ENCODE measurements at places on chromosomes 6 and 20. TPM values are rescaled to one million over a fixed set of nuclear protein-coding genes. Genes with fewer than 3 reads are reported as not detected.

GRCh38 chr6:35573495-35574110 lies 60.9 kb upstream of the TULP1 start:
- peak; percentile 4 for DNase-seq

DNA sequence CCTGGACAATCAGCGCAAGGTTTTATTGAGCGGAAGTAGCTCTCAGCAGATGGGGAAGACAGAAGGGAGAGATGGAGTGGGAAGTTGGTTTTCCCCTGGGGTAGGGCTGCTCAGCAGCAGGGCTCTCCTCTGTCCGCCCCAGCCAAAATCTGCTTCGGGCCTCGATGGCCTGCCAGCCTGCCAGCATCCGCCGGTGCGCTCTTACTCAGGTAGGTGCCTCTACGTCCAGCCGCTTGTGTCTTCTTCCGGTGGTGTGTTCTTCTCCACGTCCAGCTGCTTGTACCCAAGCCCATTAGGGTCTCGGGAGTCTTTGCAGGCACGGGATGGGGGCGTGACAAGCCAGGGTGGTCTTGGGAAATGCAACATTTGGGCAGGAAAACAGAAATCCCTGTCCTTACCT lies 1340.0 kb upstream of the MAP3K7 start:
- DNase-seq, result no peak

- DNase-seq, result no peak
Measured at GRCh38 chr6:13838616-13839015, 24.3 kb upstream of the MCUR1 start.

DNA sequence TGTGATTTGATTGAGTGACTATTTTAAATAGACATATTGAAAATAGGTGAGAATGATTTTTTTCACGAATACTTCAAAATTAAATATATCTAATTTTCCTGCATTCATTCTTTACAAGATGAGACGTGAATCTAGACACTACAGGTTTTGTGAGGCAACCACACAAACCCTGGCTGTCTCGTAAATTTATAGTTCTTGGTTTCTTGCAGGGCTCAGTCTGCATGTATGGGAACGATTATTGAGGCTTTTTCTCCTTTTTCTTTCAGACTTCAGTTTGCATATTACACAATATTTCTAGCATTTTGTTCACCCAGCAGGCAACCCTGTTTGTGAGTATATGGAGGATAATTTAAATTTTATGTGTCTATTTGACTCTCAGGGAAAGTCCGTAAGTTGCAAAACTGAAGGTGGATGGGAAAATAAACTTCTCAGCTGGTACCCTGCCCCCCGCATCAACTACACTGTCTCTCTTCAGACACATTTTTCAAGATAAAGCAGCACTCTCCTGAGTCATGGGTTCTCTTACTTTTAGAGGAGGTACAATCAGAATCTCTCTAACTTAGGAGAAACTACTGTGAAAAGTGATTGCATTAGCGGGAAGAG lies 1349.3 kb downstream of the GRIK2 start:
- no peak for DNase-seq

The UNC93A gene
- polyA plus RNA-seq, result not detected

The VGLL2 gene
- polyA plus RNA-seq, result not detected

DNA sequence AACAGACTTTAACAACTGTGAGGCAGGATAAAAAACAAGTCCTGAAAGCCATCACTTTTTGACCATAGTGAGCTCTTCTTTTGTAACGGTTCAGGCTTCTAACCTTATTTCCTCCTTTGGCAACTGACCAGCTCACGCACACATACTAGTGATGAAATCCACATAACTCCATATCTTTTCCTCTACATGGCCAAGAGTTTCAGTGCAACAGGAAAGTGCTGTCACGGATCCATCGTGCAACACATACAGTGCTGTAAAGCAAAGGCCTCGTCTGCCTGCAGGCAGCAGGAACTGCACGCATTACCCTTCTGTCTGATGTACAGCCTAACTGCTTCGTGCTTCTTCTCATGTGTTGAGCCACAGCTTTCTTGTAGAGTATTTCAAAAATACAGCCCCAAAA lies 108.5 kb downstream of the EPM2A start:
- DNase-seq, result peak; percentile 69

- DNase-seq, result no peak
Measured at GRCh38 chr20:17887331-17888030, 81.1 kb downstream of the SNX5 start.

DNA sequence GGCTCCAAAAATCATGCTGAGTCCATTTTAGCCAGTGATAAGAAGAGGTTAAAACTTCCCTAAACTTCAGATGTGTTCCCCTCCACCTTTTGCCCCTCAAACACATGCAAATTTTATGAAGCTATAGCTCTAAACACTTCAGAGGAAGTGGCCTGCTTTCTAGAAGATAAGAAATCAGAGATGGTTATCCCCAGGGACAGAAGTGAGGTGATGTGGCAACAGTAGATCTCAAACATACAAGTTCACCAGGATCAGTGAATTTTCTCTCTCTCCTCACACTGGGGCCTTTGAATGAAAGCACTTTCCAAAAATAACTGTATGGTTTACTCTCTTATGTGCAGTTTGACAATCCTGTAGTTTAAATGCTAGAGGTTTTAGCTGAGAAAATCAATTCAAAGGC lies 332.0 kb downstream of the BTBD9 start:
- no peak for DNase-seq

The EFCAB8 gene
- polyA plus RNA-seq, result not detected

DNA sequence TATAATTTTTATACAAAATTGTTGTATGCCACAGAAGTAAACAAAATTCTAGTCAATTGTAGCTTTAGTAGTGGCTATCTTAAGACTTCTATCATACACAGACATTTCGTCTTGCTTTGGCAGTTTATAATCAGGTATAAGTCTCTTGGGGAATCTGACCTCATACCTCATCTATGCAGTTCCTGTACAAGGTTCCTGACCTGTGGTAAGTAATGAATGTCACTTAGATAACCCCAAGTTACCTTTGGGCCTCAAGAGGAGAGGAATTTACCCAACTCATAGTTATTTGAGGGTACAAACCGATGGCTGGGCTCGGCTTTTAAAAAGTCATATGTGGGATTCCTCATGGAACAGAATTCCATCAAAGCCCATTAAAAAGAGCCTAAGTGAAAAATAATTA lies 58.8 kb upstream of the UNC93A start:
- no peak for DNase-seq

DNA sequence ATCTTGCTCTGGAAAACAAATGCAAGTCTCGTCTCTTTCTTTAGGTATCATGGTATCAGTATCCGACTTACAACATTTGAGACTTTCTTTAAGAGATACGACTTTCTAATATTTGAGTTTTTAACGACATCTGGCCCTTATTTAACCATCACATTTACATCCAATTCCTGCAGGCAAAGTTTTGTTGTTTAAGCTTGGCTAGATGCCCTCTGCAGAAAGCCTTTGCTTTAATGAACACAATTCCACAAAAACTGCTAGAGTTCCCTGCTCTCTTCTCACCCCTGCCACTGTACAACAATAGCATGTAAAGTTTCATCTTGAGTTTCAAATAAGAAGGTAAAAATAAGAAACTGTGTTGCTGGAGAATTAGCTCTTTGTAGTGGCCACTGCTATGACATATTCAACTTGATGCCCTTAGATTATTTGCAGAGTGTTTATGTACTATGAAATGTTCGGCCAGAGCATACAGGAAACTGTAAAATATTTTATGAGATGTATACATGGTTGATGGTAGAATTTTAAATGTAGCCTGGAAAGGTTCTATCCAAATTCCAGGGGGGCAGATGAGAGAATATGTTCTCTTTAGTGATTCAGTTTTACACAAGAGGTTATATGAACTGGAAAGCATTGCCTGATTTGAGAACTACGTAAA lies 438.6 kb downstream of the CDC5L start:
- DNase-seq, result no peak

DNA sequence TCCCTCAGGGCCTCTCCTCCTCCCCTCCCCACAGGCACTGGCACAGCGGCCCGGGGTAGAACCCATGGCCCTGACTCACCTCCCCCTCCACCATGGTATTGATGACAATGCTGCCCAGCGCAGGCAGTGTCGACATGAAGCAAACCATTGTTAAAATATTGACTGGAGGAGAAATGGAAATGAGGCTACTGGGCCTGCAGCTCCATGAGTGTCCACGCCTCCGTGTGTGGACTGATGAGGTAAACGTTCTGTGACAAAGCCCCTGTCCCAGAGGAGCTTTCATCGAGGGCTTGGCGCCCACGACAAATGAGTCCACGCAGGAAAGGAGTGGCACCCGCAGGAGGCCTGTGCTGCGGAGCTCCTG lies 402.7 kb downstream of the TAF4 start:
- no peak for DNase-seq

DNA sequence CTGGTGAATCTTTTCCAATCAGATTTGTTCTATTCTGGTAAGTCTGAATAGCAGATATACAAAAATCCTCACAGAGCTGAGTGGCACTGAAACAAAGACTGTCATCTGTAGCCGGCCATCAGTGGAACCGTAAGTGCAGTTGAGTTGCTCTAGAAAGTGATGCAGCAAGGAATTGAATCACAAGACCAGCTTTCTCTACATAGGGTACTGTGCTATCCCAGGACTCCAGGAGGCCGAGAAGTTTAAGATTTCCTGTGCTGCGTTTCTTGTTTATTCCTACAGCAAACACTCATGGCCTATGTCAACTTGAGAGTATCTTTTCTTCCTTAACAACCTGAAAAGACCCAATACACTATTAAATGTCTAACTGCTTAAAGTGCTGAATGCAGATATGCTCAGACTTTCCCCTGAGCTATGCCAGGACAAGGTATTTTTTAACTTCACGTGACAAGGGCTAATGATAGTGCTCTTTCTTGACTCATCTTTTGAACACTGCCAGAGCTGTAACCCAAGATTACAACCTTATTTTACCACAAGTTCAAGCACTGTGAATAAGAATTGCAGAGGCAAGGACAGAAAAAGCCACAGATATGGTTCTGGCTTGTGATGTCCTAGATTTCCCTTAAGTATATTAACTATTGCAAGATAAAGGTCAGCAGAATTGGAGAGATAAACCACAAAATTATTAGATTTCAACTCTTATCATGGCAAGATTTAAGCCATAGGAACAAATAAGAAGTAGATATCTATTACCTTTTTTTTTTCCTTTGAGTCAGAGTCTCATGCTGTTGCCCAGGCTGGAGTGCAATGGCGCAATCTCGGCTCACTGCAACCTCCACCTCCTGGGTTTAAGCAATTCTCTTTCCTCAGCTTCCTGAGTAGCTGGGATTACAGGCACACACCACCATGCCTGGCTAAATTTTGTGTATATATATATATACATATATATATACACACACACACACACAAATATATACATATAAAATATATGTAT lies 71.6 kb downstream of the GJA1 start:
- peak; percentile 85 for DNase-seq

- no peak for DNase-seq
Measured at GRCh38 chr20:6637160-6637579, 130.3 kb upstream of the BMP2 start.

The LPIN3 gene
- polyA plus RNA-seq, result 6.1 TPM

The LTB gene
- polyA plus RNA-seq, result not detected

DNA sequence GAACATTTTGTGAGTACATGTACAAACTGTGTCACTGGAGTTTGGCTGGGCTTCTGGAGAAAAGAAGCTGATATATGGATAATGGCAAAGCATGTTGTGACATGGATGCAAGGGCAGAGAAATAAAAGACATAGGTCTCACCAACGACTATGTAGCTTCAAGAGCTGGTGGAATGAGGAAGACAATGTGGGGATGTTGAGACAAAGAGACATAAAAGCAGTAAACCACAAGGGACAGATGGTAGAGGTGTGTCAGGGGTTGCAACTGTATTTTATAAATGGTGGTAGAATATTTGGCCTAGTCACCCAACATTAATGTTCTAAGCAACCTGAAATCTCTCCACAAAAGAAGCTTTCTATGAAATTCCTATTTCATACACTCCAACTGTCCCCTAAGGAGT lies 199.0 kb downstream of the KCNQ5 start:
- no peak for DNase-seq

- no peak for DNase-seq
Measured at GRCh38 chr6:5997420-5997987, 9.2 kb downstream of the NRN1 start.

DNA sequence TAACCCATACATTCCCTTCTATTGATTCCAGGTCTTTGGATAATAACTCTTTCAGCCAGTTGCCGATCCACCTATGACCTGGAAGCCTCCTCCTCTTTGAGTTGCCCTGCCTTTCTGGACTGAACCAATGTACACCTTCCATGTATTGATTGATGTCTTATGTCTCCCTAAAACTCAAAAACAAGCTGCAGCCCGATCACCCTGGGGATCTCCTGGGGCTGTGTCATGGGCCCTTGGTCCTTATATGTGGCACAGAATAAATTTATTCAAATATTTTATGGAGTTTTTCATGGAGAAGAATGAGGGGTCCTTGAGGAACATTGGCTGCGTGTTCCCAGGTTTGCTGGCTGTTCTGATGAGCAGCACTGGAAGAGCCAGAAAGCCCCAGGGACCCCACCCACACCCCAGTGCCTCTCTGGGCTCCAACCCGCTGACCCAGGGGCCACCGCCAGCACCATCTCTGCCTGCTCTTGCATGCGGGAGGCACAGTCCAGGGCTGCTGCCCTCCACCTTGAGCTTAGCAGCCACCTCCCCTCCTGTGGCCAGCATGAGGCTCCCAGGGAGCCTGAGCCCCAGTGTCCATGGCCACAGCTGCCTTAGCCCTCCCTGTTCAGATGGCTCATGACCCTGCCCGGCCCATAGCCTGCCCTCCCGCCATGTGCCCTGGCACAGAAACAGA lies 36.5 kb upstream of the CST7 start:
- no peak for DNase-seq

GRCh38 chr6:156658966-156659821 lies 118.0 kb upstream of the ARID1B start:
- no peak for DNase-seq

The CST4 gene
- polyA plus RNA-seq, result not detected

The KIF6 gene
- 0.09 TPM for polyA plus RNA-seq

DNA sequence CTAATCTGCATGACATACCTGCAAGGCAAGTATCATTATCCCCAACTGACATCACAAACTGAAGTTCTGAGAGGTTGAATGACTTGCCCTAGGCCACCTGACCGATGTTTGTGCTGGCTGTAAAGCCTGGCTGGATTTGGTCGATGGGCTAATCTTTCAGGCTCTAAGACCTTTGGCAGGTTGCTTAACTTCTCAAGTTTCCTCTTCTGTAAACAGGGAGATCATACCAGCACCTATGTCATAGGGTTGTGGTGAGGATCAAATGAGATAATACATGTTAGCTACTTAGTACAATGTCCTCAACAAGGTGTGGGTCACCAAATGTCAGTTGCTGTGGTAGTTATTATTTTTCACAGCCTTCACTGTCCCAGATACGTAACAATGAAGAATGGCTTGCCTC lies 14.2 kb downstream of the ANKRD66 start:
- no peak for DNase-seq

GRCh38 chr20:6295867-6296256 lies 173.0 kb upstream of the FERMT1 start:
- DNase-seq, result no peak

GRCh38 chr6:135451617-135452190 lies 45.8 kb downstream of the AHI1 start:
- peak; percentile 43 for DNase-seq

DNA sequence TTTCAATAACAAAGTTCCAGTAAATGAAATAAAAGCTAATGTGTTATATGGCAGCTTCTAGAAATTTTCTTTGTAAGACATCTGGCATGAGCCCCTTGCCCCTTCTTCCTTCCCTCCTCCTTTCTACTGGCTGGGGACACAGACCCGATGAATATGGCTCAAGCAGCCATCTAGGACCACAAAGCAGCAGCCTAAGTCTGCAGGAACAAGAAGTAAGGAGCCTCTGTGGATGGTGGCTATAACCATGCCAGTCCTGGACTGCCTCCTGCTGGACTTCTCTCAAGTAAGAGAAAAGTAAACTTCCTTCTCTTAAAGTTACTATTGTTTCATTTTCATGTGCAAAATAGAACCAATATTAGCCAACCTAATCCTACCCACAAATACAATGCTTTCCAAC lies 114.9 kb upstream of the DST start:
- peak; percentile 71 for DNase-seq
